Common myeloid progenitor, CD34-positive (primary cell): ENCODE measurements at places on chromosomes 11 and 22.

DNA sequence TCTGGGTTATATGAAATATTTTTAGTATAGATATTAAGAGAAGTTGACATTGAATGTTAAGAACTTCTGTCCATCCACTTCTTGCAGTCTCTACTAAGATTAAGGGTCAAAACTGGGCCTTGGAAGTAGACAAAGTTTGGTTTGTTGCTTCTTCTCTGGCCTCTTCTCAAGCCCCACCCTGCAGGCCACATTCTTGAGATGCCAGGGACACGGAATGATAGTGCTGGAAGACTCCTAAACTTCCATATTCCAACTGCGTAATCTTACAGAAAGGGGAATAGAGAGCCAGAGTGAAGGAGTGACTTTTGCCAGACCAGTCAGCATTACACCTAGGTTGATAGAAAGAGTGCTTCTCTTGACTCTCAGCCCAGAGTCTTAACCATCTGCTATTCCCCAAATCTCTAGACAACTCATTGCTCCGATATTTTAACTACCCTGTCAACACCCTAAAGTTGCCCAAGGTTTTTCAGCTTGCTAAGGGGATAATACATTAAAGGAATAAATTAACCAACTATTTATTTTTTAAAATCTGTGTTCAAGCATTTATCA lies 136.4 kb upstream of the SYN3 start:
- H3K27me3 ChIP-seq, result peaks cover 3% of the 10 kb centered on the region
- H3K4me3 ChIP-seq, result no peak overlapping the region
- no peaks in the 10 kb centered on the region for H3K4me1 ChIP-seq
- no peaks in the 10 kb centered on the region for H3K36me3 ChIP-seq
- no peak for DNase-seq

GRCh38 chr11:105429096-105429910 lies 180.6 kb upstream of the GRIA4 start:
- no peaks in the 10 kb centered on the region for H3K4me1 ChIP-seq
- H3K36me3 ChIP-seq, result no peaks in the 10 kb centered on the region
- no peak overlapping the region for H3K27ac ChIP-seq
- H3K4me3 ChIP-seq, result no peak overlapping the region

DNA sequence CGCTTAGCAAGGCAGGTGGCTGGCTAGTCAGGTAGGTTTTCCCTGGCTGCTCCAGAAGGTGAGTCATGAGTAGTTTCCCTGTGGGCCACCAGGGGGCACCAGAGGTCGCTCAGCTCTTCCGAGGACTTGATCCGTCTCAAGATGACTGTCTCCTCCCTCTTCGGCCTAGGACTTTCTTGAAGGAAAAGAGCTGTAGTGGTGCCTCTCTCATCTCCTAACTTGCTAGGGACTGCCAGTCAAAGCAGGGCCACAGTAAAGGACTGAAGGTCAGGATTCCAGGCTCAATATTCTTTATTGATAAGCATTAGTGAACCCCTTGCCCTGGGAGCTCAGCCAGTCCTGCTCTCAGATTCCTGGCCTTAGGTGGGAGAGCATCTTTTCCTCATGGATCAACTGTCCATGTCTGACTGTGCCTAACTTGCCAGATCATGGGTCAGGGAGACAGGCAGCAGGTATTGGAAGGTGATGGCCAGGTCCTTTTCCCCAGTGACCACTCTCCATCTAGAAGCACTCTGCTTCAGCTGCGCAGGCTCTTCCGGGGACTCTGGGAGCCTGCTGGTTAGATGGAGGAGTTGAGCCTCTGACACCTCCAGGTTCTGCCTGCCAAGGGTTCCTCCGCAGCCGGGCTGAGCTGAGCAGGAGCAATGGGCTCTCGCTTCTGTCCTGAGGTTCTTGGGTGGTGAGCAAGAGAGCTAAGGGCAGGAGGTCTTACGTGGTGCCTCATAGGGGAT lies 1.9 kb downstream of the POLD4 start:
- H3K4me3 ChIP-seq, result no peak overlapping the region
- H3K36me3 ChIP-seq, result no peaks in the 10 kb centered on the region
- H3K4me1 ChIP-seq, result peaks cover 29% of the 10 kb centered on the region
- H3K27ac ChIP-seq, result no peak overlapping the region

DNA sequence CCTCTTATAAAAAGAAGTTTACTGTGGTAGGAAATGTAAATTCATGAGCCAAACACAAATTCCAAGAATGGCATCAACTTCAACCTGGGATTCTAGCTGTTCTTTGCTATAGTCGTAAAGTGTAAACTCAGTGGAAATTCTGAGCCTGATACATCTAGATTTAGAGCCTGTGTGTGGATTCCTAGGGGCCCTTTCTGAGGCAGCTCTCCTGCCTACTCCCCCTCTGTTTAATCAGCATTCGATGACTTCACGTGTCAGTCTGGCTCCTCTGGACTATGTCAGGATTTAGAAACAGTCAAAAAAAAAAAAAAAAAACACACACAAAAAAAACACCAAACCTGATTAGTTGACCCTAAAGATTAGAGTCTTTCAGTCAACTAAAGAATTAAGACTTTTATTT lies 93.1 kb upstream of the SC5D start:
- H3K36me3 ChIP-seq, result no peaks in the 10 kb centered on the region
- DNase-seq, result no peak
- H3K27ac ChIP-seq, result no peak overlapping the region

- DNase-seq, result no peak
- no peaks in the 10 kb centered on the region for H3K27me3 ChIP-seq
- H3K4me3 ChIP-seq, result no peak overlapping the region
Measured at GRCh38 chr22:24482998-24483397, 12.1 kb upstream of the UPB1 start.

GRCh38 chr22:44728761-44729324 lies 23.5 kb upstream of the ARHGAP8 start:
- H3K36me3 ChIP-seq, result peaks cover 22% of the 10 kb centered on the region
- no peaks in the 10 kb centered on the region for H3K4me1 ChIP-seq
- no peak overlapping the region for H3K4me3 ChIP-seq
- no peaks in the 10 kb centered on the region for H3K27me3 ChIP-seq

- no peaks in the 10 kb centered on the region for H3K36me3 ChIP-seq
- no peak for DNase-seq
- no peaks in the 10 kb centered on the region for H3K27me3 ChIP-seq
- H3K27ac ChIP-seq, result no peak overlapping the region
- no peak overlapping the region for H3K4me3 ChIP-seq
- H3K4me1 ChIP-seq, result no peaks in the 10 kb centered on the region
Measured at GRCh38 chr11:17414992-17415391, 26.5 kb upstream of the KCNJ11 start.

- no peaks in the 10 kb centered on the region for H3K27me3 ChIP-seq
- H3K27ac ChIP-seq, result no peak overlapping the region
- no peak overlapping the region for H3K4me3 ChIP-seq
- no peaks in the 10 kb centered on the region for H3K36me3 ChIP-seq
Measured at GRCh38 chr11:117514256-117514655, 186.6 kb downstream of the CEP164 start.
